ENCODE measurements at places on chromosomes 16 and 17.

DNA sequence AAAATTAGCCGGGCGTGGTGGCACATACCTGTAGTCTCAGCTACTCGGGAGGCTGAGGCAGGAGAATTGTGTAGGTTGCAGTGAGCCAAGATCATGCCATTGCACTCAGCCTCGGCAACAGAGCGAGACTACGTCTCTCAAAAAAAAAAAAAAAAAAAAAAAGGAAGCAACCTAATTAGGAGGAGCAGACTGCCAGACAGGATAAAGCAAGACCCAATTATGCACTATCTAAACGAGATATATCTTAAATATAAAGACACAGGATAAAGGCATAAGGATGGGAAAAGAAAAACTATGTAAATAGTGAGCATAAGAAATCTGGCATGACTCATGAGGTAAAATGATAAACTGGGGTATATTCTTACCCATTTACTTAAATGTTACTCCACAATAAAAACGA is 4.9 kb downstream of the TXNDC11 start:
- no peak for DNase-seq

- DNase-seq: no peak
These were observed 59.8 kb downstream of the CYTH1 start for GRCh38 chr17:78722246-78722761.

- no peak for DNase-seq
These were observed 3.4 kb downstream of the MNT start for GRCh38 chr17:2397247-2398171.

- peak; percentile 10 for DNase-seq
These were observed 246.6 kb upstream of the RPL38 start for GRCh38 chr17:73956595-73957465.

DNA sequence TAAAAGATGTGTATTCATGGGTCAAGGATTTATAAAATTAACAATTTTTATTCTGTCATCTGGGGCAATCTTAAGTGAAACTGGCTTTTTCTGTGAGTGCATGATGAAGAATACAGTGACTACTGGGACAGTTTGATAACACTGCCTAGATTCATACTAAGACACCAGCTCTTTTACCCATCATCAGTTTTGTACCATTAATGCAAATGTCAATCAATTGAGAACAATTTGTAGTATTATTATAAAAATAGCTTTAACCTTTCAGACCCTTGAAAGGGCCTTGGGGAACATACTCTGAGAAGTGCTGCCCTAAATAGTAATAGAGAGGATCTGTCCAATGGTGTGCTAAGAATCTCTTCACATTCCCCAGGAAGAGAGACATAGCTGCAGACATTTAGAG is 45.4 kb upstream of the PSMD11 start:
- DNase-seq: no peak

DNA sequence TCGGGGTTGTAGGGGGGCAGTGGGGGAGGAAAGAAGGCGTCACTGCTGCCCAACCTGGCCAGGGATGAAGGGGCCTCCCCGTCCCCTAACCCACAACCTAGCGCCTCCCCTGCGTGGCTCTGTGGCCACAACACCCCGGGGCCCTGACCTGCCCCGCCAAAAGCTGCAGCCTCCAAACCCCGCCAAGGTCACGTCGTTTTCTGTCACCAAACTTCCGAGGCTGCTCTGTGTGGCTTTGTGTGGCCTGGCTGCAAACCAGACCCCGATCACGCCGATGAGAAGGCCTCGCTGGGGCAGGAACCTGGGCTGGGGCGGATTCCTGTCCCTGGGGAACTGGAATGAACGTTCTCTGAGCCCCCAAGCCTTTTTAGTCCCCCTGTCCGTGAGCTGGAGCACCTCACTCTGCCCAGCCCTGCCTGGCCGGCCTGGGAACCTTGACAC is 30.5 kb upstream of the CIBAR2 start:
- no peak for DNase-seq

DNA sequence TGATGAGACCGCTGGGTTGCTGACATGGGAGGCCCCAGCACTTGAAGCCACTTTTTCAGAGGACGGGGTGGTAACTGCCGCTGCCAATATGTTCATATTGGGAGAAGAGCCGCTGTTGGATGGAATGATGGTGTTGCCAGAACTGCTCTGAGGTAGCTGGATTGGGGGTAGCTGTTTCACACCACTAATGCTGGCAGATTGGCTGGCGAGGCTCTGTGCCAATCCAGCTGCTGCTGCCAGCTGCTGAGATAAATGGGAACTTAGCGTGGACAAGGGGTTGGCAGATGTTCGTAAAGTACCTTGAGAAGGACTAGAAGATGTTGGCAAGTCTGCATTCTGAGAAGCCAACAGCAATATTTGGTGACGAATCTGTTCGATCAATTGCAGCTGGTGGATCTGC is 10.0 kb downstream of the SALL1 start:
- DNase-seq: no peak

DNA sequence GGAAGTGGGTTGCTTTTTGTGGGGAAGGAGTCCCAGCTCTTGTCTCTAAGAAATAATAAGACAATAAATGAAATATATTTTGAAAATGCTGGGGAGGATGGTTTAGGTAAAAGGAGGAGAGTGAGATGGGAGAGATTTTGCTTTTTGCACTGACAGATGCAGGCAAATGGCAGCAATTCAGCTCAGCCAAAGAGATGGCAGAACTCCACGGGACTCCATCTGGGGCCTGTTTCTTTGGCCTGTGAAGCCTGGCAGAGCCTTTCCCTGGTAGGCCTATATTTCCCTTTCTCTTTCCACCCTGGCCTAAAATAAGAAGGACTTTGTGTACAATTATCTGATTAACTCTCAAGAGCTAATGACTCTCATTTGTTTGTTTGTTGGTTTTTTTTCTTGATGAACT is 1525.1 kb downstream of the CDH11 start:
- no peak for DNase-seq

- no peak for DNase-seq
These were observed 67.8 kb downstream of the ANKRD11 start for GRCh38 chr16:89422527-89422904.

GRCh38 chr17:45339646-45340605 is 23.1 kb upstream of the MAP3K14 start:
- DNase-seq: no peak

DNA sequence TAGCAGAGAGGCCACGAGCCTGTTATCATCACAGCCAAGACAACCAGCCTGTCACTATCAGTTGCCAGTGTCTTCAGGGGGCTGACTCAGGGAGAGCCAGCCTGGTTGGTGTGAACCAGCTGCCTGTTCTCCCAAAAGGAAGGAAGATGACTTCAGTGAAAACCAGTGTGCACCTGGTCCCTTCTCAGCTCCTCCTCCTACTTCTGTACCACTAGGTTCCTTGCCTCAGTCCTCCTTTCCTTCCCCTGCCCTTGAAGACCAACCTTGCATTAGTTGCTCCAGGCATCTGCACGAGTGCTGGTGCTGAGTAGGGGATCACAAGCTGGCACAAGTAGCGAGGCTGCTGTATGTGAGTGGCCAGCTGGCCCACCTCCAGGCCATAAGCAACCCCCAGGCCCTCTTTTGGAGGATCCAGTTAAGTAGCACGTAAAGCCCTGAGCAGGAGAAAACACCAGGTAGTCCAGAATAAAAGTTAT is 8.5 kb downstream of the TUBG1 start:
- no peak for DNase-seq

DNA sequence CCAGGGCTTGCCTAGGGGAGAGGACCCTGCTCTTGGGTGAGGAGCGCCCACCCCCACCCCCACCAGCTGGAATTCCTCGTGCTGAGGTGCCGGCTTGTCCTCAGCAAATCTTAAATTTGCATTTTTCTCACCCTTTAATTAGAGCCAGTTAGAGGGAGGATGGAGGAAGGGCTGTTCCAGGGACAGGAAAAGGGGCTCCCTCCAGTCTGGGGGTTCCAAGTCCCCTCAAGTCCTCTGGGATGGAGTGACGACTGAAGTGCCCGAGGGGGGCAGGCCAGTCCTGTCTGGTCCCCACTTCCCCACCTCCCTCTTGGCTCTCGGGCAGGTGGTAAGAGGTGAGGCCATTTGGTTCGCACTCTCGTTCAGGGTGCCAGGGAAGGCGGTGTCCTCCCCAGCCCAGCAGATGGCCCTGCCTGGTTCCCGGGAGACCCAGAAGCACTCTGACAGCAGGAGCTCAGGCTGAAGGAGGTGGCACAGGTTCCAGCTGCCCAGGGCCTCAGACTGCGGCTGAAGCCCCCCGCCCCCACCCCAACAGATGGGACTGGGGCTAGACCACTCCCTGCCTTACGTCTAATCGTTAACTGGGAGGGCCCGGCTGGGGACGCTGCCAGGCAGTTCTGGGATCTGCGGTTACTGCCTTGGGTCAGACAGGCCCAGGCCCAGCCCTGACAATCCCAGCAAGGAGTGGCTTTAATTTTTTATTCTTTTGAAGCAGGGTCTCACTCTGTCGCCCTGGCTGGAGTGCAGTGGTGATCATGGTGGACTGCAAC is 2.2 kb downstream of the RAB26 start:
- no peak for DNase-seq

All from stimulated activated CD4-positive, alpha-beta T cell treated with anti-CD3 and anti-CD28 coated beads, Interleukin-15, amount 100 ng/mL, for 48 hours (primary cell).